ENCODE measurements at places on chromosomes 4 and X. TPM values are rescaled to one million over a fixed set of nuclear protein-coding genes. Genes with fewer than 3 reads are reported as not detected.

DNA sequence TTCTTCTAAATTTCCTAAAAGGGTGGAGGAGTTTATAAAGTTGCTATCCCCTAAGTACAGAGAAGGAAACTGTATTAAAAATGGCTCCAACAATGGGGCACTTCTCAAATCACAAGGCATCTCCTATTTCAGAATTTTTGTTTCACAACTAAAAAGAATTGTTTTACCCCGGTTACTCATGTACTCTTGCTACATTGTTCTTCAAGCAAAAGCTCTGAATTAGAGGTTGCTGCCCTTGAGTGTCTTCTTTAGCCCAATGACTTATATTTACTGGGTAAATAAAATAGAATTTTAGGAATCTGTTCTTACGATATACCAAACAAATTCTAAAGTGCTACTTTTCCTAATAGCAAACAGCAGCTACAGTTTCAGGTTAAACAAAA is 67.5 kb downstream of the PPEF2 start:
- no peaks in the 10 kb centered on the region for H3K27me3 ChIP-seq
- H3K27ac ChIP-seq = no peak overlapping the region
- H3K4me1 ChIP-seq = peaks cover 5% of the 10 kb centered on the region
- DNase-seq = no peak

- no peaks in the 10 kb centered on the region for H3K4me1 ChIP-seq
- no peak overlapping the region for H3K4me3 ChIP-seq
- H3K27ac ChIP-seq = no peak overlapping the region
Observed at GRCh38 chrX:40057405-40057804, 40.4 kb downstream of the BCOR start.

DNA sequence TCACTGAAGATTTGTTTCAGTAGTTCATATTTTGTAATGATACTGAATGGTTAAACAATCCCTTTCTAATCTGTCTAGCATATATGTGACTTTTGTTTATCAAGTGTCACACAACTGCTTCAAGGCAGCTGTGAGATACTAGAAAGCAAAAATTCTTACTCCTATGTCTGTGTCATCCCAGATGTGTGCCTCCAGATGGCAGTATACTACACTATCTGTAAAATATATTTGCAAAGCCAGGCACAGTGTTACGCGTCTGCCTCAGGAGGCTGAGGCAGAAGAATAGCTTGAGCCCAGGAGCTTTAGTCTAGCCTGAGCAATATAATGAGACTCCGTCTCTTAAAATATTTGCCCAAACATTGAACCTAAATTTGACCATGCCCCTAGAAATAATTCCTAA is 4.0 kb downstream of the NUDT10 start:
- no peak overlapping the region for H3K4me3 ChIP-seq
- no peak overlapping the region for H3K27ac ChIP-seq
- no peaks in the 10 kb centered on the region for H3K27me3 ChIP-seq
- DNase-seq = no peak
- no peaks in the 10 kb centered on the region for H3K36me3 ChIP-seq

- H3K4me1 ChIP-seq = no peaks in the 10 kb centered on the region
- H3K27ac ChIP-seq = no peak overlapping the region
- no peak overlapping the region for H3K4me3 ChIP-seq
Observed at GRCh38 chr4:80592950-80593349, 257.4 kb downstream of the CFAP299 start.

DNA sequence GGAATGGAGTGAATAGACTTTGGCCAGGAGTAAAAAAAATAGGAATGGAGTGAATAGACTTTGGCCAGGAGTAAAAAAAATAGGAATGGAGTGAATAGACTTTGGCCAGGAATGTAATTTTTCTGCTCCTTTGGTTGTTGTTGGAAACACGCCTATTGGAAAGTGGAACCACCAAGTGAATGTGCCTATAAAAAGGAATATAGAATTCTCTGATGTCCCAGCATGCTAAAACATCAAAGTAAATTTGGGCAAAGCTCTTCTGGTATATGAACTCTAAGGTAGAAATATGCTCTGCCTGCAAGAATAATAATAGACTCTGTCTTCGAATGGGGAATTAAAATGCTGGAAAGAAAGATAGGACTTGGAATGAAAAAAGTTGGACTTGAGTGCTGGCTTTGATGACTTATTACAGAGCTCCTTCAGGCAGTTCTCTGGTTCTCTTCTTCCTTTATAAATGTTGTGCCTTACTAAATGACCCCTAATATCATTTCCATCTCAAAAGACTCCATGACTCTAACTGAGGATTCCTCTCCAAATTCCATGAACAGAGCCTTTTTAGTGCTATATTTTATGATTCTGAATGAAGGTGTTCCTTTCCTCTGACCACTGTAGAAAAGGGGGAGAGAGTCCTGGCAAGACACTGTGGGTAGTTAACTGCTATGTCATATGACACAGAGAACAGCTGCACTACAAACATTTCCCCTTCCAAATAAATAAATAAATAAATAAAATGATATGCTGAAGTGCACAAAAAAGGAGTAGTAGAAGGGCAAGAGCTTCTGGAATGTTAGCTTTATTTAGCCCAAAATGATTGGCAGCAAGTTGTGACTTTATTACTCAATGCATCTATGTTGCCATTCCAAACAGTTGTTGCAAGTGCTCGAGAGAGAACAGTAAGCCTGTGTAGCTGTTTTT is 13.5 kb upstream of the GBA3 start:
- DNase-seq = no peak
- H3K27ac ChIP-seq = no peak overlapping the region
- no peaks in the 10 kb centered on the region for H3K36me3 ChIP-seq

DNA sequence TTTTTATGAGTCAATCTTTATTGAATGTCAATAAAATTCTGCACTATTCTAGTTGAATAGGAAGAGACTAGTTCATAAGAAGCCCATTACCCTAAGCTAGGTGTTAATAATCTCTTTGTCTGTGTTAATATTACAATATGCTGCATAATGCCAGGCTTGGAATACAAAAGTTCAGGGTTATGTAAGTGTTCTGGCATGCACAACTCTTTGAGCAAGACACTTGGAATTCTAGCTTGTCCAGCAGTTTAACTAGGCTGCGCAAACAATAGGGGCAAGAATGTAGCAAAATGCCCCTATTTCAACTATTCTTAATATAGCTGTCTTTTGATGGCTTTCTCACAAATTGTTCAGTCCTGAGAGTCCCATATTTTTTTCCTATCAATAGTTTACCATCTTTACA is 31.3 kb upstream of the ETNPPL start:
- DNase-seq = no peak
- no peaks in the 10 kb centered on the region for H3K27me3 ChIP-seq
- no peak overlapping the region for H3K4me3 ChIP-seq
- H3K36me3 ChIP-seq = no peaks in the 10 kb centered on the region

DNA sequence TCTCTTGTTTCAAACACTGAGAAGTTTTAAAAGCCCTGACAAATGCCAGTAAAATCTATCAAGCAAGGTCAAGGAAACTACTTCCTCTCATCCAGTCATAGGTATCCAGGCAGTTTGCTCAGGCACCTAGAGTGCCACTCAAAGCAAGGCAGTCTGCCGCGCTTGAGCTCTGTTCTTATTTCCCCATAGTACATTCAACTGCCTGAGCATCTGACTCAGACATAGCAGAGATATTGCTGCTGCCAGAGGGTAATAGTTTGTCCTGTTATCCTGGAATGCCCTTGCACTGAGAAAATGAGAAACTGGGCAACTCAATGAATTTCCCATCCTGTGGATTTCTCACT is 16.1 kb upstream of the ATP8A1 start:
- no peaks in the 10 kb centered on the region for H3K27me3 ChIP-seq
- H3K36me3 ChIP-seq = no peaks in the 10 kb centered on the region
- H3K4me1 ChIP-seq = no peaks in the 10 kb centered on the region
- peak; percentile 74 for DNase-seq

GRCh38 chr4:90476019-90476418 is 348.8 kb downstream of the CCSER1 start:
- no peak overlapping the region for H3K27ac ChIP-seq
- no peaks in the 10 kb centered on the region for H3K27me3 ChIP-seq
- H3K36me3 ChIP-seq = no peaks in the 10 kb centered on the region
- H3K4me1 ChIP-seq = no peaks in the 10 kb centered on the region

GRCh38 chr4:157072002-157072401 is 3.9 kb upstream of the GLRB start:
- no peaks in the 10 kb centered on the region for H3K4me1 ChIP-seq
- H3K27ac ChIP-seq = no peak overlapping the region
- DNase-seq = no peak

DNA sequence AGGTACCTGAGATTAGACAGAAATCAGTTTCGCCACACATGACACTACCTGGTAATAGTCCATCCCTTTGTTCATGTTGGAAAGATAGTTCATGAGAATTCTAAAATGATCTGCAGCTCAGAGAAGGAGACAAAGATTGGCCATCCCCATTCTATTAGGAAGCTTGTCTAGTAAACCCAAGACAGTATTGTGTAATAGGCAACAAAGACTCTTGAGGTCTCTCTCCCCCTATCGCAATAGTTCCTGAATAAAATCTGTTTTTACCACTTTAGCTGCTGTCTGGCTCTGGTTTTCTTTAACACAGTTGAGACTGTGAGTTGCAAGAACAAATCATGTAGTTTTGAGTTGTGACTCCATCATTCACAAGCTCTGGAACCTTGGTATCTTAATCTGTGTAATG is 14.8 kb upstream of the BBS7 start:
- H3K27ac ChIP-seq = no peak overlapping the region
- H3K4me1 ChIP-seq = no peaks in the 10 kb centered on the region
- H3K36me3 ChIP-seq = no peaks in the 10 kb centered on the region
- no peak overlapping the region for H3K4me3 ChIP-seq
- DNase-seq = no peak
- H3K27me3 ChIP-seq = no peaks in the 10 kb centered on the region

DNA sequence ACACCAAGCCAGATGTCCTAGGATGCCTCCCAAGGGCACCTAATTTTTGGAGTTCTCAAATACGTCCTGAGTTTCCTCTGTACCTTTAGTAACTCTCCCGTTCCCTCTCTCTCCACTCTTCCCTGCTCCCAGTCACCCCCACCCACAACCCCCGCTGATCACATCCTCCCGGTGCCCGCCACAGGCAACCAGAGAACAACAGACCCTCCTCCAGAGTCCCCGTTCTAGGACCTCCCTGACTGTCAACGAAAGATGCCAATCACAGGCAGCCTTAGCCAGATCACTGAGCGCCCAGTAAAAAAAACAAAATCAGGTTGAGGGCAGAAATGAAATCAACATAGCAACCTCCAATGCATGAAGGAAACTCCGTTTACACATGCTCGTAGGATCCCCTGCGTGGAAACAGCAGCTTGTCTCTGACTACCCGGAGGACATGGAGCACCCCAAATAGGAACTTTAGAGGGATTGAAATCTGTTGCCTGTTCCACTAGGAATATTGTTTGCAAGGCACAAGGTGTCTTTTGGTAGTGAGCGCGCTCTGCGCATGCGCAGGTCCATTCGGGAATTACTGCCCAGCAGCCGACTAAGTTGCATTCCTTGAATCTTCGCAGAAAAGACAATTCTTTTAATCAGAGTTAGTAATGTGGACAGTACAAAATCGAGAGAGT is at the start of gene GABRB1:
Gene GABRB1 (plus strand): TSS at position 557 of the 668 bp plus-strand sequence.
- no peaks in the 10 kb centered on the region for H3K4me1 ChIP-seq
- H3K4me3 ChIP-seq = peak within 1 kb of the TSS; percentile 51
- no peaks in the 10 kb centered on the region for H3K36me3 ChIP-seq
- peak within 1 kb of the TSS; percentile 70 for H3K27ac ChIP-seq

DNA sequence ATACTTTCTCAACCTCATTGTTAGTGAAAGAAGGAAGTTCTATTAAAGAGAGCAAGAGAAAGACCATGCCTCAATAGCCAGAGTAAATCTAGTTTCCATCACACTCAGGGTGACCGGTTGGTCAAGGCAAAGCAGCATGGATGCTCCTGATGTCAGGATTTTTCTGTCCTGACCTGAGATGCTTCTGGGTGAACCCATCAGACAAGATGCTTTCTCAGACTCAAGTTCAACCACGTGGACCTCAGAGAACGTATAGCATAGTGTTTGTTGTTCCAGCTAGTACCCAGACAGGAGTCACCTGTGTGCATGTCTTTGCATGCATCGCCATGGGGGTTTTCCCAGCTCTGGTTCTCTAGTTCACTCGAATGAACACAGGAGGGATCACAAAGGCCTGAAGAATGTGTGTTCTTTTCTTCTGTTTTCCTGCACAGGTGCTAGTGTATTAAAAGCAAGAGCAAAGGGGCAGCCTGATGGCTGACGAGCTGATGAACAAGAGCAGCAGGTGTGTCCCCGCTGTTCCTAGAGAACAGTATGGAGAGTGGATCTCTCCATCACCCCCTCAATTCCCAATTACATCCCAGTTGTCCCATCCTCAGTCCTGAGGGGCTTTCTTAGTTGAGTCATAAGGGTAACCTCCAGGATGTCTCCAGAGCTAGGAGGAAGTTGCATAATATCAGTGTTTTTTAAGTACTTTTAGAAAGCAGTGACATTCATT is 110.5 kb upstream of the ENPP6 start:
- no peaks in the 10 kb centered on the region for H3K27me3 ChIP-seq
- peak; percentile 36 for DNase-seq
- no peak overlapping the region for H3K4me3 ChIP-seq
- no peaks in the 10 kb centered on the region for H3K4me1 ChIP-seq
- H3K36me3 ChIP-seq = no peaks in the 10 kb centered on the region

- no peak for DNase-seq
- no peaks in the 10 kb centered on the region for H3K27me3 ChIP-seq
- no peaks in the 10 kb centered on the region for H3K4me1 ChIP-seq
- H3K27ac ChIP-seq = no peak overlapping the region
- no peak overlapping the region for H3K4me3 ChIP-seq
Observed at GRCh38 chrX:150696331-150696730, 3.1 kb downstream of the MTMR1 start.

GRCh38 chrX:39975101-39975925 is 122.4 kb downstream of the BCOR start:
- DNase-seq = no peak
- no peak overlapping the region for H3K27ac ChIP-seq
- H3K27me3 ChIP-seq = no peaks in the 10 kb centered on the region
- no peaks in the 10 kb centered on the region for H3K4me1 ChIP-seq

DNA sequence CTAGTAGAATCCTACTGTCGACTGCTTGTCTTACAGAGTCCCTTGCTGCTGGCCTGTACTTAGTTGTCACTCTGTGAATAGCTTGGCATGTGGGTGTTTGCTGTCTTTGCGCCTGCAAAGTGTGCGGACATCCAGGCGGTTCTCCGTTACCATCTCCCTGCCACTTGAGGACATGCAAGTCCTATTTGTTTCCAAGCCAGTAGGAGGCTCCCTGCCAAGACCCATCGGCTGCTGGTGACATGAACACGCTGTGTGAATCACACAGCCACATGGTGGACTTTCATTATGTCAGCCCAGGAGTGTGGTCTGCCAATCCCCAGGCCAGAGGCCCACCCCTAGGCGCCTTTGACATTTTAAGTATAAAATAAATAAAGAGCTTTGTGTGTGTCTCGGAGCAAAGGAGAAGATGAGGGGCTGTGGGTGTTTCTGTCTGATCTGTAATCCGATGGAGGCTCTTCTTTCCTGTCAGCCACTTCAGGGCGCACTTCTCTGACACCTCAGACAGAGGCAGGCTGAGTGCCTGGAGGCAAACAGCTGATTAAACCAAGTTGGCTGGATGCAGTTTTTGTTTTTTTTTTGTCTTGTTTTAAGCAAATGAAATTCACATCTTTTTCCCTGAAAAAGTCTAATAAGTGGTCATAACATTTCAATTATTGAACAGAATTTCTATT is 51.5 kb downstream of the ALPK1 start:
- H3K36me3 ChIP-seq = no peaks in the 10 kb centered on the region
- H3K4me1 ChIP-seq = peaks cover 19% of the 10 kb centered on the region
- no peak overlapping the region for H3K4me3 ChIP-seq
- DNase-seq = peak; percentile 87

The CXCL11 gene
- not detected for total RNA-seq

The METTL14 gene
- 20.3 TPM for total RNA-seq

The F9 gene
- total RNA-seq = not detected

The MGAT4D gene
- not detected for total RNA-seq

The ZMYM3 gene
- total RNA-seq = 10.0 TPM

The WDR17 gene
- 0.63 TPM for total RNA-seq

The GRPR gene
- not detected for total RNA-seq

The CSAG3 gene
- not detected for total RNA-seq

Measured in right atrium auricular region (tissue), 2 donors.